ENCODE measurements at places on chromosomes 13 and 19.

DNA sequence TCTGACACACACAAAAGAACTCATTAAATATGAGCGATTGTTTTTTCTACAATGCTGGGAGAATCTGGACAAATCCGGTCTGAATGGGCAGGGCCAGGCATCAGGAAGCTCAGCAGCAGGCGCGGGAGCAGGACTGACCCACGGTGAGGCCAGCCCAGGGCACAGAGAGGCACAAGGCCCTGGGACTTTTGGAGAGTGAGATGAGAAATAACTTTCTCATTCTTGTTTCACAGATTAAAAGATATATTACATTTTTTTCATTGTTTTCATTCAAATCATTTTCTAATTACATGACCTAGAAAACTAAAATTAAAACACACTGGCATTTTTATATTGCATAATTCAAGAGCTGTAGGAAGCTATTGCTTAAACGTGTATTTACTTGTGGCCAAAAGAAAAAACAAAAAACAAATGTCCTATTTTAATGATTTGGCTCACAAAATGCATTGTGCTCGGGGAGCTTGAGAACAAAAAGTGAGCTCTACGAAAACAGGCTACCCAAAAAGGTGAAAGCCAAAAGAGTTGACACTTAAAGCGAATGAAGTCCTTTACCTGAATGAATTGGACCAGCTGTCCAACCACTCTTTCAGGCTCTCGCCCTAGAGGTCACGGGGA is 133.1 kb downstream of the TNFRSF19 start:
- DNase-seq, result no peak

GRCh38 chr13:25281935-25282332 is 5.4 kb downstream of the MTMR6 start:
- no peak for DNase-seq

- DNase-seq, result no peak
Measured at GRCh38 chr13:23384111-23384510, 49.4 kb downstream of the SACS start.

DNA sequence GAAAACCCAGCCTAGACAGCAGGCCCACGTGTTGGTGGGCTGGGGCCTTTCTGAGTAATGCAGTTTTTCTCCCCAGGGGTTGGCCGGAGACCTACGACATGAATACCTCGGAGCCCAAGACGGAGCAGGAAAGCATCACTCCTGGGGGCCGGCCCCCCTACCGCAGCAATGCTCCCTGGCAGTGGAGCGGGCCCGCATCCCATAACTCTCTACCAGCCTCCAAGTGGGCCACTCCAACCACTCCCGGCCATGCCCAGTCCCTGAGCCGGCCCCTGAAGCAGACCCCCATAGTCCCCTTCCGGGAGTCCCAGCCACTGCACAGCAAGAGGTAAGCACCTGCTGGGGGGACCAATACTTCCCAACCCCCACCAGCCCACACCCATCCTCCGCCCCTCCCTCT is 82.9 kb downstream of the DPF1 start:
- DNase-seq, result no peak

Data from MCF 10A (cell line).